Tibial artery (tissue), 4 donors: ENCODE measurements at places on chromosomes 16 and 17.

DNA sequence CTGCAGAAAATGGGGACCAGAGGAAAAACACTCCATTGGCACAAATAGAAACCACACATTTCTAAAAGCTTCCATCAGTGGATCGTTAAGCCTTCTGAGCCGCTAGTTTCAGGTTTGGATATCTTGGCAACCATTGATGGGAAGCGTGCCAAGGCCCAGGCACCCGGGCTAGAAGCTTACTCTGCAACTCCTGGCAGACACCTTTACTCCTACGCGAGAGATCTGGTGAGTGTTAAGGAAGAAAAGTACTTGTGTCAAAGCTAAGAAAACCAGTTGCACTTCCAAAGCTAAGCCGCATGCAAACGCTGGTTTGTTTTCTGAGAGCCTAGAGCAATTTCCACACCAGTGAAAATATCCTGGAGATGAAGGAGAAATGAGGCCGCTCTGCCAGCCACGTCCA is 472.4 kb downstream of the PMP22 start:
- no peak for DNase-seq

DNA sequence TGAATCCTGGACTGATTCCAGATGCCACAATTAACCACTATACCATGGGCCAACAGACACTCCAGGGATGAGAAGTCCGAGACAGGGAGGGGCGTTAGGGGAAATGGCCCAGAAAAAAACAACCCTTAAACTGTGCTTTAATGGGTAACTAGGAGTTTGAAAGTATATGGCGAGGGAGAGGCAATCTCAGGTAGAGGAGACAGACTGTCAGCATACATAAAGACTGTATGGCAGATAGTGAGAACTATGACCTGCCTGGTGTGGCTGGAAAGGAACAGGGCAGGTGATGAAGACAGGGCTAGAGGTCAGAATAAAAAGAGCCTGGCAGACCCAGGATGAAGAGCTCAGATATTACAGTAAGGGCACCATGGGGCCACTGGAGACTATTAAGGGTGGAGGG is 8.1 kb downstream of the ZZEF1 start:
- DNase-seq: no peak

GRCh38 chr17:2371183-2372130 is 29.4 kb downstream of the MNT start:
- no peak for DNase-seq

GRCh38 chr16:87025676-87026075 is 291.5 kb downstream of the C16orf95 start:
- no peak for DNase-seq

GRCh38 chr16:88886420-88886844 is 20.0 kb upstream of the PABPN1L start:
- no peak for DNase-seq

DNA sequence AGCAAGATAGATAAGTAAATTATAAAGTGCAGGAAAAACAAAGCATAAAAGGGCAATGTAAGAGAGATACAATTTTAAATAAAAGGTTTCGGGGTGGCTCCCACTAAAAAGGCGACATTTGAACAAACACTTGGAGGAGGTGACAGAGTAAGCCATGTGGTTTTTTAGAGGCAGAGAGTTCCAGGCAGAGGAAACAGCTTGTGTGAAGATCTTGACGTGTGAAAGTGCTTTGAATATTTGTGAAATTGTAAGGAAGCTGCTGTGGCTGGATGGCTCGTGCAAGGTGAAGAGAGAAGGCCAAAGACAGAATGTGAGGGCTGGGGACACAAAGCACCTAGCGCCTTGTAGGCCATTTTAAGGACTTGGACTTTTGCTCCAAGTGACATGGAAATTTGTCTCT is 28.6 kb upstream of the HYDIN start:
- DNase-seq: no peak

DNA sequence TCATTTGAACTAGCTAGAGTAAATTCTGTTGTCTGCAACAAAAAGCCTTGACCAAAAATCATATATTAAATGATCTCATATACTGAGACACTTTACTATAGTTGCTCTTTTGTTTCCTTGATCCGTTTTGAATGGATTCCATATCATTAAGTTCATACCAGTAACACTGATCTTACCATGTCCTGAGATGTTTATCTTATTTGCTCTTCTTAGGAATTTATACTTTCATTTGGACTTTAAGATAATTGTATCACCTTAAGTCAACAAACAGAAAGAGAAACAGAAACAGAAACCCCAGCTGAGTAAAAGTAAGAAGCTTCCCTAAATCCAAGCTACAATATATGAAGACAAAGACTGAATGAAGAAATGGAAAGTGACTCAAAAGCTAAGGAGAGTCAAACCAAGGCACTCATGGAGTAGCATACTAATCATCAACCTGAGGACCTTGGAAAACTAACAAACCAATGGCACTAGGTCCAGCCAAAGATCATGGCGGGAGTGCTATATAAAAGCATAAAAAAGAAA is 106.5 kb upstream of the COX10 start:
- DNase-seq: no peak

DNA sequence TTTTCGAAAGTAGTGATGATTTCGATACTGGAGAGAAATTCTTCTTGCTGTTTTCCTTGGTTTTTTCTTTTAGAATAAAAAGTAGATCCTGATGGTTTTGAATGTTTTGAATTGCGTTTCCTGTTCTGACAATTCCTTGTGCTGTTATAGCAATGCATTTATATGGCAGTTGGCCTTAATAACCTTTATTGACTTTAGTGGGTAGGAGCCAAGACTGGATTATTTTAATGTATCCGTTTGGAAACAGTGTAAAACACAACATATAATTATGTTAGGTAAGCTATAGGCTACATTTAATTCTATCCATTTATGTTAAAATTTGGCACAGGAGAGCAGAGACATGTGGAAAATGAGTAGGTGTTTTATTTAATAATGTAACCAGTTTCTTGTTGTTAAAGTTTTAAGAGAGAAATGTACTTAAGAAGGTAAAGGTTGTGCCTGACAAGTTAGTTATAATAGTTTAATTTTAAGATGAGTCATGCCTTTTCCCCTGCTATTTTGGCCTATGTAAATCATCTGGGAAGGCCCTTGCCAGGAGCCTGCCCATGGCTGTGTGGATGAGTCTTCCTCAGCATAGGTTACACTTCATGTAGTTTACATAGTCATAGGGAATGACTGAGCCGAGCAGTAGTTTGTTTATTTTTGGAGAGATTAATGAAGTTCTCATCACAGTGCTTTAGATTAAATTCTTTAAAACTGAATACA is 189.9 kb downstream of the FTO start:
- no peak for DNase-seq

GRCh38 chr17:65584604-65585521 is 23.4 kb upstream of the AXIN2 start:
- DNase-seq: no peak

GRCh38 chr17:27559506-27560481 is 71.2 kb upstream of the LGALS9 start:
- DNase-seq: peak; percentile 56

DNA sequence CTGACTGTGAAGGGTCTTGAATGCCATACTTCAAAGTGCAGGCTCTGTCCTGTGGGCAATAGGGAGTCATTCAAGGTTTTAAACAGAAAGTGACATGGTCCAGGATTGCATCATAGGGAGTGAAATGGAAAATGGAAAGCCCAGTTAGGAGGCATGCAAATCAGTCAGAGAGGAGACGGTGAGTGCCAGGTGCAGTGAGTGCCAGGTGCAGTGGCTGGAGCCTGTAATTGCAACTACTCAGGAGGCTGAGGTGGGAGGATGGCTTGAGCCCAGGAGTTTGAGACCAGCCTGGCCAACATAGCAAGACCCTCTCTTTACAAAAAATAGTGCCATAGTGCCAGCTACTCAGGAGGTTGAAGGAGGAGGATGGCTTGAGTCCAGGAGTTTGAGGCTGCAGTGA is 35.2 kb upstream of the SIAH1 start:
- DNase-seq: no peak

DNA sequence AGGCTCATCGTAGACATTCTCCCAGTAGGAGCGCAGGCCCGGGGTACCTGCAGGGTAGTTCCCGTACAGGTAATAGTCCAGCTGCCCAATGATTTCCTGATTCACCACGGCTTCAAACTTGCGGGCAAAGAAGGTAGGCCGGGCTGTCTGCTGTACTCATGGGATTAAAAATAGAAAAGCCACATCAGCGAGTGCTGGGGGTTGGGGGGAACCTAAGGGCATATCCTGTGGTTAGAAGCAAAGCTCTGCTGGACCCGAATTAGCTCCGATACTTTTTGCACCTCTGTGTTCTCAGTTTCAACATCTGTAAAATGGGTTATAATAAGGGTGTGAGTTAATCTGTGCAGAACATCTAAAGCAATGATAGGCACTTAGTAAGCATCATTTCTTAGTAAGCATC is 336.2 kb downstream of the XYLT1 start:
- DNase-seq: no peak

DNA sequence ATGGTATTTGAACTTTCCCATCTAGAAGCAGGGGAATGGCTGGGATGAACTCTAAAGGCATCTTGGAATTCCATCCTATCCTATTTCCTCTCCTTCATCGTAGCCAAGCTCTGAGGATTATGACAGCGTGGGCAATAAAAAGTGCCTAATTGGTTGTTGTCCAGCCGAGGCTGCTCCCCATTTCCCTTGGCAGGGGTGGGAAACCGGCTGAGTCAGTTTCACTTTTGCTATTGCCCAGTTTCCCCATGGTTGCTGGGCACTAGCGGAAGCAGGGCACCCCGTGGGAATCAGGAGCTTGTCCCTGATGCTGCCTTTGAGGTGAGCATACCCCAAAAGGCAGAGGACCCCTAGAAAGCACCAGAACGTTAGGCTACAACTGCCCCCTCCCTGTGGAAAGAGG is 13.8 kb upstream of the SP2 start:
- peak; percentile 34 for DNase-seq

DNA sequence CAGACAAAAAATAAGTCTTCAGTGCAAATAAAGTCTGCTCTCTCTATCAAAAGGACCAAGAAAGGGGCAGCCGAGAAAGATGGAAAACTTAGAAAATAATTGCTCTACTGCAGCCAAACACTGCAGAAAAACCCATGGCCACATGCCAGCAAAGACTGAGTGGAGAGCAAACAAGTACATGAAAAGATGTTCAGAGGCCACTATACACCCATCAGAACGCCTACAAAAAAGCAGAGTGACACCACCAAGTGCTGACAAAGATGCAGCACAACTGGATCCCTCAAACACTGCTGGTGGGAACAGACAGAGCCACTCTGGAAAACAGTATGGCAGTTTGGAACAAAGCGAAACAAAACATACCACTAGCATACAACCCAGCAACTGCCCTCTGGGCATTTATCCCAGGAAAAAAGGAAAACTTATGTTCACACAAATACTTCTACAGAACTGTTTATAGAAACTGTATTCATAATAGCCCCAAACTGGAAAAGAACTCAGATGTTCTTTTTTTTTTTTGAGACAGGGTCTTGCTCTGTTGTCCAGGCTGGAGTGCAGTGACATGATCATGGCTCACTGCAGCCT is 36.7 kb downstream of the KIAA0753 start:
- peak; percentile 22 for DNase-seq

- no peak for DNase-seq
These were observed 3.6 kb downstream of the SOX9 start for GRCh38 chr17:72124438-72124775.

- no peak for DNase-seq
These were observed 80.2 kb upstream of the ALOX12 start for GRCh38 chr17:6915620-6916019.
